ENCODE measurements at places on chromosomes 3 and 15.

DNA sequence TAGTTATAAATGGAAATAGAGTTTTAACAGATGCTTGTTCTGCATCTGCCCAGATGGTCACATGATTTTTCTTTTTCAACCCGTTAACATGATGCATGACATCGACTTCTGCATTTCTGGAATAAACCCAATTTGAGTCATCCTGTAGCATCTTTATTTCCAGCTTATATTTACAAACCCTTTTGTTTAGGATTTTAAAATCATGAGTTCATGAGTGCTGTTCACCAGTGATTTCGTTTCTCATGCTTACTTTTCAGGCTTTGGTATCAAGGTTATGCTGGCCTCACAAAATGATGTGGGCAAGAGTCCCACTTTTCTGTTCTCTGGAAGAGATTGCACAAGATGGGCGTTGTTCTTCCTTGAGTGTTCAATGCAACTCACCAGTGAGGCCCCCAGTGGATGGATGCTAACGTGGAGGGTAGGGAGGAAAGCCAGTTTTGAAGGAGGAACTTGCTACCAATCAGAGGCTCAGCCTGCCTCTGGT lies 5.2 kb downstream of the HRH1 start:
- peak; percentile 81 for DNase-seq

GRCh38 chr3:176741664-176742047 lies 455.6 kb downstream of the TBL1XR1 start:
- DNase-seq: no peak

DNA sequence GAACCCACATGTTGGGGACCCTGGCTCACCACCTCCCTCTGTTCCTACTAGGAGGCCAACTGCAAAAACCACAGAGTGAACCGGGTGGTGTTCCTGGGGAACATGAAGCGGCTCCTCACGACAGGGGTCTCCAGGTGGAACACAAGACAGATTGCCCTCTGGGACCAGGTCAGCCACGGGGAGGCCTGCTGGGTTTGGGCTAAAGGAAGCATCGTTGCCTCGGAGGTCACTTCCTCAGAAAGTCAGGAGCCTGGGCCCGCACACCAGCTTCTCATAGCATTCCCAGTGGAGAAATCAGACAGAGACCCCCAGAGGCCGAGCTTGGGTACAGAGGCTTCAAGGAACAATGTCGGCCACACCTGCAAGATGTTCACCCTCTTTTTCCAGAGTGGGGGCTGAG lies 106.8 kb downstream of the ANP32A start:
- no peak for DNase-seq

GRCh38 chr3:161413855-161414210 lies 42.5 kb upstream of the SPTSSB start:
- no peak for DNase-seq

DNA sequence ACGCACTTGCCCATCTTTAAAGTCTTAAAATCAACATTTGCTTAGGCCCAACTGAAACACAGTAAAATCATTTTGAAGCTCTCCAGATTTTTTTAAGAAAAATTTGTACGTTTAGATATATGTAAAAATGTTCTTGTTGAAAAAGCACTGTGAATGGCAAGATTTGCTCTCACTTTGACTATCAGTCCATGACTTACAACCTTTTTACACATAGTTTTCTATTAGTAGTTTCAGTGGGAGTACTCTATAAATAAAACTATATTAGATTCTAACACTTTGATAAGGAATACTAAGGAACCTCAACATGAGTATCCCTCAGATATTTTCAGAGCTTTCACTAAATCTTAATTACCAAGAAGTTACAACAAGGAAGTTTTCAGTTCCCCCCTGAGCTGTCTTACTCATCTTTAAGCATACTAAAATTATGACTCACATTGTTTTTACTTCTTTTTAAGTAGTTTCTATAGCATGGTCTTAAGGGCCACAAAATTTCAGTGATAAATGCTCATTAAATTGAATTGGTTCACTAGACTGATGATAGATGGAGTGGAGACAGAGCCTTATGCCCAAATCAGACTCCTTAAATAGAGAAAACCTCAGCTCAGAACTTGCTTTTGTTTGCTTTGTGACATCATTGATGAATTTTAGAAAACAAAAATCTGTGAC lies 31.6 kb upstream of the RAP2B start:
- DNase-seq: no peak

Measured in tibial artery (tissue), 4 donors.